ENCODE measurements at places on chromosomes 6 and 20. TPM values are rescaled to one million over a fixed set of nuclear protein-coding genes. Genes with fewer than 3 reads are reported as not detected.

- no peak for DNase-seq
These were observed 99.3 kb downstream of the LRRC1 start for GRCh38 chr6:53894091-53894490.

DNA sequence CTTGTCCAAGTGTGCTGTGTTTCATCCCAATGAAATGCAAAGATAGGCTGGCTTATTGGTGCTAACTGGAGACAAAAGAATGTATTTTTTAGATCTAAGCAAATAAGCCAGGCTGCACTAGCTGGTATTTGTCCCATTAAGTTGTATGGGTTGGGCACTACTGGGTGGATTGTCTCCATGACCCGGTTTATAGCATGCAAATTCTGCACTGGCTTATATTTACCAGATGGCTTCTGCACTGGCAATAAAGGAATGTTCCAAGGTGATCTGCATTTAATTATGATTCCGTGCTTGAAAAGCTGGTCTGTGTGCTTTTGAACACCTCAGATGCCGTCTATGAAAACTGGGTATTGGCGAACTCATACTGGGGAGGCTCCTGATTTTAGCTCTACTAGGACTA, 61.4 kb upstream of the MOCS1 start:
- DNase-seq, result no peak

Gene CAPN11
- 0.43 TPM for total RNA-seq

Gene SCUBE3
- total RNA-seq, result 9.7 TPM

GRCh38 chr20:50527068-50527605, 17.0 kb downstream of the PTPN1 start:
- no peak for DNase-seq

Gene RTF2
- 78.7 TPM for total RNA-seq

DNA sequence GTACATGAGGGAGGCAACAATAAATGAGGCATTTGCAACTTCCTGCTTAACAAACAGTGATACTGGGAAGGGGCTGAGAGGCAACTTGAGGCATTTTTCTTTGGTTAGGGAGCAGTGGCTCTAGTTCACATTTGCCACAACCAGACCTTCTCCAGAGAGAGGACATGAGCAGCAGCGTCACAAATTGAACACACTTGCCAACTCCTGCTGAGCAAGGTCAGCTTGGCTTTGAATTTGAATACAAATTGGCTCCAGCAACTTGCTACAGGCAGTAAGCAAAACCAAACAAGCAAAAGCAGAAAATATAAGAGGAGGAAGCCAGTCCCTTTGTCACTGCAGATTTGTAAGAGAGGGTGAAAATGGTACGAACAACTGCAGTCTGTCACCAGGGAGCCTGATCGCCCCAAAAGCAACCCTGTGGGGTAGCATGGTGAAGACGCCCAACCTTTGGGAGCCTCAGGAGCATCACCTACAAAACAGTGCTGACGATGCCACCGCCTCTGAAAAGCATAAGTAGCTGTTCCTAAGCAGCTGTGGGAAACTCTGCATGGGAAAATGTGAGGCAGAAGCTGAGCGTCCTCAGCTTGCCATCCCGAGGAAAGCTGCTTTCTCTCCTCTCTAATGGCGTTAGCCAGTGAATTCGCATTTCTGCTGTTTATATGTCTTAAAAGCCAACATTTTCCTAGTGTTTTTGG, 378.7 kb downstream of the RNGTT start:
- DNase-seq, result no peak

DNA sequence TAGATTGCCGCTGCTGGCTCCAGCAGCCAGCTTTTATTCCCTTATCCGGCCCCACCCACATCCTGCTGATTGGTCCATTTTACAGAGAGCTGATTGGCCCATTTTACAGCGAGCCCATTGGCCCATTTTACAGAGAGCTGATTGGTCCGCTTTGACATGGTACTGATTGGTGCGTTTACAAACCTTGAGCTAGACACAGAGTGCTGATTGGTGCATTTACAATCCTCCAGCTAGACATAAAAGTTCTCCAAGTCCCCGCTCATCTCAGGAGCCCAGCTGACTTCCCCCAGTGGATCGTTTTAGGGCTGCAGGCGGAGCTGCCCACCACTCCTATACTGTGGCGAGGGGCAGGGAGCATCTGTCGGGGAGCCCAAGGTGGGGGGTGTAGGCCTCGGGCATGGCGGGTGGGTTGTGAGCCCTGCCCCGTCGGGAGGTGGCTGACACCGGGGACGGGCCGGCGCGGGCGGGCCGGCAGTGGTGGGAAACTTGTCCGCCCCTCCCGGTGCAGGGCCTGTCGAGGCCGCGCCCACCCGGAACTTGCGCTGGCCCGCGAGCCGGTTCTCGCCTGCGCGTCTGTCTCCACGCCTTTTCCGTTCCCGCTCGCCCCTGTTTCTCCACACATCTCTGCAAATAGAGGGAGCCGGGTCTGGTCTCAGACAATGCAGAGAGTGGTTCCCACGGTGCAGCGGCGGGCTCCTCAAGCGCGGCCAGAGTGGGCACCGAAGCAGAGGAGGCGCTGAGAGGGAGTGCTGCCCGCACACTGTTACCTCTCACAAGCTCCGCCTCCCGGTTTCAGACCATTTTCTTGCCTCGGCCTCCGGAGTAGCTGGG, 86.1 kb upstream of the STMND1 start:
- peak; percentile 53 for DNase-seq

GRCh38 chr6:29593199-29593855, 8.4 kb downstream of the OR2H2 start:
- no peak for DNase-seq

GRCh38 chr6:149699150-149699549, 18.8 kb downstream of the LATS1 start:
- no peak for DNase-seq

GRCh38 chr6:12115492-12115891, 103.4 kb downstream of the HIVEP1 start:
- DNase-seq, result no peak

GRCh38 chr6:436308-437036, 44.9 kb downstream of the IRF4 start:
- DNase-seq, result no peak

DNA sequence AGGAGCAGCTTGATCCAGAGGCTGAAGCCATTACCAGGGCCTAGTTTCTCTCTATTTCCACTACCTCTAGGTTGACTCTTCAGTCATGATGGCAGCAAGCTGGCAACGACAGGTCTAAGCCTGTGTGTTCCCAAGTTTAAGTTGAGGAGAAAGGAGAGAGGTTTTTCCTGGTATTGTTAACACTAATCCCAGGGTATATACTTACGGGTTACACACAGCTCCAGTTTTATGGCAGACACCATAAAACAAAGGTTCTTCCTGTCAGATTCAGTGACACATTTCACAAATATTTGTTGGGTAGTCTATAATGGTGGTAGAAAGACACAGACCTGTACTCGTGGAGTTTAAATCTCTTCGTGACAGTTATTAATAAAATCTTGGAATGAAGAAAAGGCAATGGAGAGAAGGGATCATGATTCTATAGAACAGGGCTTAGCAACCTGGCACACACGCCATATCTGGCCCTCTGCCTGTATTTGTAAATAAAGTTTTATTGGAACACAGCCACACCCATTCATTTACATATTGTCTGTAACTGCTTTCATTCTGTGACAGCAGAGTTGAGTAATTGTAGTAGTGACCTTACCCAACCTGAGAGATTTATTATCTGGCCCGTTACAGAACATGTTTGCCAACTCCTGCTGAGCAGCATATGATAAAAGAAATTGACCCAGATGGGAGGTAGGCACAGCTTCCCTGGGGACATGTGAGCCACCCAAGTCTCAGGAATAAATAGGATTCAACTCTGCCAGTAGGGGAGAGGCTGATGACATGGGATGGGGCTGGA, 323.3 kb downstream of the CDH4 start:
- no peak for DNase-seq

- no peak for DNase-seq
These were observed 118.9 kb upstream of the CEP85L start for GRCh38 chr6:118770112-118770788.

GRCh38 chr6:159031846-159032245, 12.9 kb downstream of the TAGAP start:
- DNase-seq, result no peak

DNA sequence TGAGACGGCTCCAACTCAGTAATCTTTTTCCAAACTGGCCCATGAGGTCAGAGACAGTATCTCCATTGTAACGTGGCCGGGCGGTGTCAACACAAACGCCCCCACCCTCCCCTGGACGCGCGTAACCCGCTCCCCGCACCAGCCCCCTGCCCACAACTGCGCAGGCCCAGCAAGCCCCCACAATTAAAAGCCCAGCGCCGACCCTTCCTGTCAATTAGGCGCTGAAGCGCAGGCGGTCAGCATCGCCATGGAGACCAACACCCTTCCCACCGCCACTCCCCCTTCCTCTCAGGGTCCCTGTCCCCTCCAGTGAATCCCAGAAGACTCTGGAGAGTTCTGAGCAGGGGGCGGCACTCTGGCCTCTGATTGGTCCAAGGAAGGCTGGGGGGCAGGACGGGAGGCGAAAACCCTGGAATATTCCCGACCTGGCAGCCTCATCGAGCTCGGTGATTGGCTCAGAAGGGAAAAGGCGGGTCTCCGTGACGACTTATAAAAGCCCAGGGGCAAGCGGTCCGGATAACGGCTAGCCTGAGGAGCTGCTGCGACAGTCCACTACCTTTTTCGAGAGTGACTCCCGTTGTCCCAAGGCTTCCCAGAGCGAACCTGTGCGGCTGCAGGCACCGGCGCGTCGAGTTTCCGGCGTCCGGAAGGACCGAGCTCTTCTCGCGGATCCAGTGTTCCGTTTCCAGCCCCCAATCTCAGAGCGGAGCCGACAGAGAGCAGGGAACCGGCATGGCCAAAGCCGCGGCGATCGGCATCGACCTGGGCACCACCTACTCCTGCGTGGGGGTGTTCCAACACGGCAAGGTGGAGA, at the start of the genes HSPA1A and HSPA1L:
TSS of gene HSPA1A (plus strand) at position 519 of the 814 bp plus-strand sequence. CDS start at position 733, 214 bp downstream.
TSS of gene HSPA1L (minus strand) at position 259 of the 814 bp plus-strand sequence. CDS start 3,311 bp downstream, outside the sequence.
- peak; percentile 95 for DNase-seq

DNA sequence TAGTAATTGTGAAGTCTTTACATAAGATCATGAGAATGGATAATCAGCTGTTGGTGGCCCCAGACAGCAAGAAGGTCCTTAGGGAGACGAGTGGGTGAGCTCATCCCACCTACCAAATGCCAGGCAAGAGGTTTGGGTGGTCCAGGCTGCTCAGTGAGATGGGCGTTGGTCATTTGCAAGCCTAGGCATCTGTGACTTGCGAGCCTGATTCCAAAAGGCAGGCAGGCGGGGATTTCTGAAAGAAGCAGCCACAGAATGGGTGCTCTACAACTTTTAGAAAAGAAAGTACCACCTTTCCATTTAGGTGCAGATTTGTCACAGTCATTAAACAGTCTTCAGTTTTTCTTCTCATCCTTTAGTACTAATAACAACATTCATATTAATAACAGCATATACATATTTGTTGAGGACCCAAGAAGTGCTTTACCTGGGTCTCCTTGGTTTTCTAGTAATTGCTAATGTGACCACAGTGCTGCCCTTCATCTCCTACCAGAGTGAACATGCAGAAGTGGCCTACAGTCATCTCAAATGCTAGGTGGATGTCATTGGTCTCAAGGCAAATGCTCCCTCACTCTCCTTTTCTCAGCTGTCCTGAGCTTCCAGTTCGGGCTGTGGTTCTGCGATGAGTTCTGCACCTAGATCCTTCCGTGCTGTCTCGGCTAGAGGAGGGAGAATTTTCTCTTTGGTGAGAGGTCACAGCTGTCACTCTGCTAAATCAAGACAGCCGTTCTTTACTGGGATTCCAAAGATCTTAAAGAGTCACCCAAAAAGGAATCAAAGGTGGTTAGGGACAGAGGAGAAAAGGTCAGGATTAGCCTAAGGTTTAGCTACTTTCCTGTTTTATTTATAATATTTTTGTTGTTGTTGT, 2.7 kb downstream of the WRNIP1 start:
- no peak for DNase-seq

DNA sequence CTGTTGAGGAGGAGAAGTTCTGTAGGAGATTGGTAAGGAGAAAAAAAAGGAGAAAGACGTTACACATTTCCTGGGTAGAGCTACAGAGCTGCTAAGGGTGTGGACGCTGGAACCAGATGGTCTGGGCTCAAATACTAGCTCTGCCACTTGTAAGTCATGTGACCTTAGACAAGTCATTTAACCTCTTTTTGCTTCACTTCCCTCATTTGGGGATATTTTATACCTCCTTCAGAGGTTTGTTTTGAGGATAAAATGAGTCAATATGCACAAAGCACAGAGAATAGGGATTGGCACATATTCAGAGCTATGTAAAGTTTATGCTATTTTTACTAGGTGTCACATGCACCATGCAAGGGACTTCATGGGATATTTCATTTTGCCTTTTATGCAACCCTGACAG, 708.8 kb downstream of the DHX35 start:
- no peak for DNase-seq

Gene CAGE1
- not detected for total RNA-seq

DNA sequence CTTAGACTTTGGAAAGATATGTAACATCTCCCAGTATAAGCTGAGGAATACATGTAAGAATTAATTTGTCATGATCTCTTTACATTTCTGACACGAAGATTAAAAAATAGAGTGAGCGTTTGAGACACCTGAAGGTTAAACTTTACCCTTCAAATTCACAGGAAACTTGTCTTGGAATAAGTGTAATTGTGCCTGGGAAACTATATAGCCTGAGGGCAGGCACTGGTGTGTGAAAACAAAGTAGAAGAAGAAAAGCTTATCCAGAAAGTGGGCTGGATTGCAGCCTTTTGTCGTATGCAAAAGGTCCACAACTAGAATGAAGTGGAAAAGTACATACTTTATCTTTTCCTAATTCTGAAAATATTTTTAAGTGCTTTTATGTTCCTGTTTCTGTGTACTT, 275.7 kb upstream of the TCF21 start:
- DNase-seq, result no peak

DNA sequence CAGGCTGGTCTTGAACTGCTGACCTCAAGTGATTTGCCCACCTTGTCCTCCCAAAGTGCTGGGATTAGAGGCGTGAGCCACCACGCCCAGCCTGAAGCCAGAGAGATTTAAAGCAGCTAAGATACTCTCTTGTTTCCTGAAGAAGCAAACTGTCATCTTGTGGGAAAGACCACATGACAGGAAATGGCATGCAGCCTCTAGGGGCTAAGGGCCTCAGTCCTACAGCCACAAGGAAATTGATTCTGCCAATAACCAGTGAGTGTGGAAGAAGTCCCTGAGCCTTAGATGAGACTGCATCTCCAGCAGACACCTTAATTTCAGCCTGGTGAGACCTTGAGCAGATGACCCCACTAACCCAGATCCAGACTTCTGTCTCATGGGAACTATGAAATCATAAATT, 40.9 kb downstream of the KIZ start:
- DNase-seq, result no peak

Gene FAM217A
- not detected for total RNA-seq

Gene LTB
- total RNA-seq, result not detected

GRCh38 chr20:46132705-46133120, 14.6 kb downstream of the CD40 start:
- DNase-seq, result peak; percentile 83

Gene LY6G5B
- total RNA-seq, result 2.8 TPM

GRCh38 chr6:16799279-16800193, 38.3 kb upstream of the ATXN1 start:
- no peak for DNase-seq

Data from Right ventricle myocardium superior (tissue), 1 donor.